Caco-2 (cell line): ENCODE measurements at places on chromosomes 7 and 10. TPM values are rescaled to one million over a fixed set of nuclear protein-coding genes. Genes with fewer than 3 reads are reported as not detected.

Gene CUBN
- total RNA-seq: 4.6 and 4.8 TPM in 2 replicates

DNA sequence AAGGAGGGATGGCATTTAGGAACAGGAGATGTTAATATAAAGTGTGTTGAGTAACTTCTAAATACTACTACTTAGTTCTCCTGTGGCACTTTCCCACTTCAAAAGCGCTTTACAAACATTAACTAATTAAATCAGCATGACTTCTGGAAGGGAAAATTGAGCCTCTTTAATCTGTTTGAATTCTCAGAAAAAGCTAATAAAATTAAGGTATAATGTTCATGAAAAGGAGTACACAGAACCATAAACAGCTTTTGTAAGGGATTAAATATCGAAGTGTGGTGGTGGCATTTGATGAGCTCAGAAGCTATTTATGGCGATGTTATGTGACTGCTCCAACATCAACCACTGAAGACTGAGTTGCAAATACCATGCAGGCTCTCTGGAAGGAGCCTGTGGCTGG, 10.2 kb upstream of the VAX1 start:
- DNase-seq: no peak

- DNase-seq: no peak
These were observed 409.0 kb downstream of the CDC14C start for GRCh38 chr7:49333180-49333881.

Gene SPDYE2B
- total RNA-seq: not detected in 2 replicates

DNA sequence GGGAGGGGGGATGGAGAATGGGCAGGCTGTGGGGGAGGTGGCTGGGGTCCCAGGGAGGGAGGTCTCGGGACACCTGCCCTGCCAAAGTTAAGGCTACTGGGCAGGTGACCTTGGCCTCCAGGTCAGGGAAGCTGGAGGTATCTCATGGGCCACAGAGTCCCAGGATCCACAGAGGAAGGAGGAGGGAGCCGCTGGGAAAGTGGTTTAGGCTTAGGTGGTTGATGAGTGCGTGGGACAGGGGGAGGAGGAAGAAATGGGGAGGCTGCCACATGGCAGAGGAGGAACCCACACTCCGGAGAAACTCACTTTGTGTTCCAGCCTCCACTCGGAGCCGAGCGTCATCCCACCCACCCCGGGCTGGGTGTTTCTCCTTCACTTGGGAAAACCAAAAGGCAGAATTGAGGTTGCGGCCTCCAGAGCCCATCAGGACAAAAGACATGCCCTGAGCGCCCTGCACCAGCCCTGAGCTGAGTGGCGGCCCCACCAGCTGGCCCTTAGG, 46.1 kb downstream of the ASB13 start:
- DNase-seq: no peak

GRCh38 chr7:90424720-90425119, 21.5 kb downstream of the CLDN12 start:
- DNase-seq: no peak

Gene C10orf53
- not detected in 2 replicates for total RNA-seq

DNA sequence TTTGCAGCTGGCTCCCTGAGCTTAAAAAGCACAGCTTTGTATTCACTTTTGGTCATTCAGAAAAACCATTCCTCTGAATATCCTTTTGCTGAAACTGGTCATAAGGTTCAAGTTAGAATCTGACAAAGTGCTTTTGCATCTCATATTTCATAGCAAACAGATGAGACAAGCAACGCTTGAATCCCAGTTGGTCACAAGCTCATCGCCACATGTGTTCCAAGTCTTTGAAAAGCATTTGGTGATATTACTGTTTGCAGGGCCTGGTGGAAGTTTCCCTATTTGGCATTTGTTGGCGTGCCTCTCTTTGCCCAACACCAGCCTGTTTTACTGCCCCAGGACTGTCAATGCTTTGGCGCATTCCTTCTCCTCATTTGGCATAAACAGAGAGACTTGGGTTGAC, 10.3 kb downstream of the TACC2 start:
- DNase-seq: no peak

- peak; percentile 59 for DNase-seq
These were observed 21.0 kb upstream of the ABI1 start for GRCh38 chr10:26881600-26882331.

GRCh38 chr10:74510594-74510993, 315.8 kb upstream of the KAT6B start:
- DNase-seq: no peak

DNA sequence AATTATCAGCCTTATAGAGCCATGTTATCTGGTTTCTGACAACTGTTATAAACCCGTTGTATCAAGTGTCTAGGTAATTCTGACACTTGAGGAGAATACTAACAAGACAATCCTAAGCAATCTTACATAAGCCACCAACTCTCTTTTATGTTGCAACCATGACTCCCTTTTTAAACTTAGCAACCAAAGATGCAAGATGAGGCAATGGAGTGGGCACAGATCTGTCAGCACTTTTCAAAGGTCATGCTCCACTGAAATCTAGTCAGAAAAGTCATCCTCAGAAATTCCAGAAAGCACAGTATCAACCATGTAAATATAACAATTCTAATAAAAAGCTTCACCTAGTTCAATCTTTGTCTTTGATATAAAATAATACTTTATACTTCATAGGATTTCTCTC, 77.0 kb upstream of the SEMA3A start:
- DNase-seq: no peak

DNA sequence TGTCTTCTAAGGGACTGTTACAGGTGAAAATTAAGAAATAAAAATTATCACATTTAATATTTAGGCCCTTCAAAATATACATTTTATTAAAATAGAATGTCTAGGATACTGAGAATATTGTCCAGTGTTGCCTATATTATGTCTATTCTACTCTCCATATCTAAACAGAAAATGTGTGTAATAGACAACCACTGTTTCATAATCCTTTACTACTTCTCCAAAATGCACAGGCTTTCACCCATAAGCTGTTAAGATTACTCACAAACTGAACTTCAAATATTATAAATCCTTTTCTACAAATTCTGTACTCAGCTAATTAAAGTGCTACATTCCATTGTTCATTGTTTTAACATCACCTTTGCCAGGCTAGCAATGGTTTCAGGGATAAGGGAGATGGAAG, 56.7 kb upstream of the TFEC start:
- no peak for DNase-seq

DNA sequence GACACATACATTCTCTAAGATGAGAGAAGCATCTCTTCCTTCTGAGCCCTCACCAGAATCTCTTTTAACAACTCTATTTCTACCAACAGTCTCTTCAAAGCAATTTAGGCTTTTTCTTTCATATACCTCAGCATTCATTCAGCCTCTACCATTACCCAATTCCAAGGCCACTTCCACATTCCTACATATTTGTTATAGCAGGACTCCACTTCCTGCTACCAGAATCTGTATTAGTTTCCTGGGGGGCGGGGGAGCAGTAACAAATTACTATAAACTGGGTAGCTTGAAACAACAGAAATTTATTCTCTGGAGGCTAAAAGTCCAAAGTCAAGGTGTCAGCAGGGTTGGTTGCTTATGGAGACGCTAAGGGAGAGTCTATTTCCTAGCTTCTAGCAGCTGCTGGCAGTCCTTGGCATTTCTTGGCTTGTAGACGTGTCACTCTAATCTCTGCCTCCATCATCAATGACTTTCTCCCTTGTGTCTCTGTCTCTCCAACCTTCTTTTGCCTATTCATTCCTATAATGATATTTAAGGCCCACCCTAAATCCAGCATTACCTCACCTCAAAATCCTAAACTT, 7.4 kb downstream of the PRPS1L1 start:
- no peak for DNase-seq

GRCh38 chr7:97004247-97005182, 838 bp upstream of the DLX6 start:
- DNase-seq: no peak
